ENCODE measurements at places on chromosomes 13 and 19.

DNA sequence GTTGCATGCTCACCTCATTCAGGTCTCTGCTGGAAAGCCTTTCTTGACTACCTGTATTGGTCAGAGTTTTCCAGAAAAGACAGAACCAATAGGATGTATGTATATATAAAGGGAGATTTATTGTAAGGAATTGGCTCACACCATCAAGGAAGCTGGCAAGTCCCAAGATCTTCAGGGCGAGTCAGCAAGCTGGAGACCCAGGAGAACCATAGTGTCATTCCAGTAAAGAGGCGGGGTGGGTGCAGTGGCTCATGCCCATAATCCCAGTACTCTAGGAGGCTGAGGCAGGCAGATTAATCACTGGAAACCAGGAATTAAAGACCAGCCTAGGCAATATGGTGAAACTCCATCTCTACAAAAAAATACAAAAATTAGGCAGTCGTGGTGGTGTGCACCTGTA, 30.4 kb upstream of the FARP1 start:
- DNase-seq: no peak

- no peak for DNase-seq
These were observed 8.6 kb downstream of the RGCC start for GRCh38 chr13:41465898-41466320.

DNA sequence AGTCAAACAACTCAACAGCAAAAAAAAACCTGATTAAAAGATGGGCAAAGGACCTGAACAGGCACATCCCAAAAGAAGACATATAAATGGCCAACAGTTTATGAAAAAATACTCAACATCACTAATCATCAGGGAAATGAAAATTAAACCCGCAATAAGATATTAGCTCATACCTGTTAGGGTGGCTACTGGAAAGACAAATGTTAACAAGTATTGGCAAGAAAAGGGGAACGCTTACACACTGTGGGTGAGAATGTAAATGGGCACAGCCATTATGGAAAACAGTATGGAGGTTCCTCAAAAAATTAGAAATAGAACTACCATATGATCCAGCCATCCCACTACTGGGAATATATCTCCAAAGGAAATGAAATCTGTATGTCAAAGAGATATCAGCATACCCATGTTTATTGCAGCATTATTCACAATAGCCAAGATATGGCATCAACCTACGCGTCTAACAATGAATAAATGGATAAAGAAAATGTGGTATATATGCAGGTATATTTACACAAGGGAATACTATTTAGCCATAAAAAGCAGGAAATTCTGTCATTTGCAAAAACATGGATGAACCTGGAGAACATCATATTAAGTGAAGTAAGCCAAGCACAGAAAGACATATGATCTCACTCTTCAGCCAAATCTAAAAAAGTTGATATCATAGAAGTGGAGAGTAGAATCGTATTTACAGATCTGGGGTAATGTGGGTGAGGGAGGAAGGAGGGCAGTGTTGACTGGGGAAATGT, 2.3 kb downstream of the ZNF780A start:
- no peak for DNase-seq

GRCh38 chr19:2254064-2254872, 1.9 kb downstream of the JSRP1 start:
- peak; percentile 47 for DNase-seq

DNA sequence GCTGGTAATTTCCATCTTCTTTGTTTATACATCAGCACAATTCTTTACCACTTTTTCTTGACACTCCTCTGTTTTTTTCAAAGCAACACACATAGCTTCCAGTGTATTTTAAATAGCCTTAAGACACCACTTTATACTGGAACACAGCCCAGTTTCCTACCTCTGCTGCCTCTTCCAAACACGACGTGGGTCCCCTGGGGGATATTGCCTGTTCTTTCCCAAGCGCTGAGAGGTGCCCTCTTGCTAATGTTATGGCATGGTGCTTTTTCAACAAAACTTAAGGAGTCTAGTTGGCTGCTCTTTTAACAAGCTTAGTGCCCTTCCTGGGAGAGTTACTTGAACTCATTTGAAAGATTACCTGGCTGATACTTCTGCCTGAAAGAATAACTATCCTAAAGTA, 112.7 kb downstream of the OLFM4 start:
- DNase-seq: no peak

DNA sequence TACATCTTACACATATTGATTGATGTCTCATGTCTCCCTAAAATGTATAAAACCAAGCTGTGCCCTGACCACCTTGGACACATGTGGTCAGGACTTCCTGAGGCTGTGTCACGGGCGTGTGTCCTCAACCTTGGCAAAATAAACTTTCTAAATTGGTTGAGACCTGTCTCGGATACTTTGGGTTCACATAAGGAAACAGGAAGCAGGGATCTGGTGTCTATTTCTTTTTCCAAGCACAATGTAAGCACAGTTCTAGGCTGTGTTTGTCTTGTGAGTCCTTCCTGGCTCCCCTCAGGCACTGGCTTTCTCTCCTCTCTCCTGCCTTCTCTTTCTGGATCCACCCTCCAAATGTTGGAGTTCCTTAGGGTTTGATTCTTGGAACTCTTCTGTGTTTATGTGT, 27.6 kb upstream of the TPT1 start:
- peak; percentile 19 for DNase-seq

DNA sequence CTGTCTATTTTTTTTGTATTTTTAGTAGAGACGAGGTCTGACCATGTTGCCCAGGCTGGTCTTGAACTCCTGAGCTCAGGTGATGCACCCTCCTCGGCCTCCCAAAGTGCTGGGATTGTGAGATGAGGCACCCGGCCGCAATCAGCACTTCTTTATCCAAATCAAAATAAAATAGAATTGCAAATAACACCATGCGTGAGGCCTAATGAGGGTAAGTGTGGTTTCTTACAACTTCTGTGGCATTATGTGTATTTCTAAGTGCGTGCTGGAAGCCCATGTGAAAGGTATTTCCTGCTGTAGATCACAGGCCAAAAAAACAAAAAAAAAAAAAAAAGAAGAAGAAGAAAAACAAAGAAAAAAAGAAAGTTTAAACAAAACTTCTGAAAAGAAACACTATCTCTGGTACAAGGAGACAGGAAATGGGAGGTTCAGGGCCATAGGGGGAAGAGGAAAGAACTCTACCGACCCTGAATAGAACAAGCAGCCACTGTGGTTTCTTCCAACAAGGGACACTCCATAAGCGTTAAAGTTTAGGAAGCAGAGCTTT, 3.0 kb upstream of the GRAMD1A start:
- no peak for DNase-seq

DNA sequence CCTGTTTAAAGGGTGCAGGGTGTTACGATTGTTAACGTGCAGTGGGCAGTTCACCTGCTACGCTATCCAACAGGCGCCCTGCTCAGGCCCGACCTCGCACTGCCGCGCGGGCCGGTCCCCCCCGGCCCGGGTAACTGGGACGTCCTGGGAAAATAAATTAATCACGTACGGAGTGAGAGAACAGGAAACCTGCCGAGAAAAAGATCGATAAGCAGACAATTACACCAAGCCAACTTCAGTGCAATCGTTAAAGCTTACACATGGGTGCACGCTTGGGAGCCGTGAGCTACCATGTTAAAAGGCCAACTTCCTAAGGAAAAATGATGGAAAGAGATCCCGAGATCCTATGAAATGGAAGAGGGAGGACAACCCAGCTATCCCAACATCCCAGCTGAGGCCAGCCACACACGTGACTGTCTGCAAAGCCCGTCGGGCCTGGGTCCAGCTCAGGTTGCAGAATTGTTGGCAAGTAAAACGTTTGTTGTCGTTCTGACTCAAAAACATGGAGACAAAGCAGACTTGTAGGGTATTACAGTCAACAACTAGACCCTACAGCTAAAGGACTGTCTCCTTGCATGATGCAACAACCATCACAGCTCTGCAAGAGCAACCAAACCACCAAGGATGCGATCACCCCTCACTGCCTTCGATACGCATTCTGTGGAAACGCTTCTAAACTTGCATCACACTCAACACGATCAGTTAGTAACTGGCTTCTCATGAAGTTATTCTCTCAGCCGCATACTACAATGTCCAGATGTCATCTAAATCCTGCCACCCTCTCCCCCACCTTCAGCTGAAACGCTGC, 741 bp upstream of the TUBGCP3 start:
- no peak for DNase-seq

DNA sequence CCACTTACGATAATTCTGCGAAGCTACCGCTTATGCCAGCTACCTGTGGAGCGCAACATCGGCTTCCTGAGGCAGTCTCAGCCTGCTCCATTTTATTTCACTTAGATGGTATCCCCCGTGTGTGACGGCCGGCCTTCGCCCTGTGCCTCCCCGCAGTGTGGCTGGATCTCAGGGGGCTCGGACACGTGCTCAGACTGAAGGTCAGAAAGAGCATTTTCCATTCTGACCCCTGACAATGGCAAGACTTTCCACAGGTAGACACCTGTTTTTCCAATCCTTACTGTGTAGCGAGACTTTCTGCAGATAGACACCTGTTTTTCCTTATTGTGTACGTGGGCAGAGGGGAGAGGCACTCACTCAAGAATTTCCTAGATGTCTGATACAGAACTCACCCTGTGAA, 52.7 kb downstream of the ATP11A start:
- DNase-seq: no peak

DNA sequence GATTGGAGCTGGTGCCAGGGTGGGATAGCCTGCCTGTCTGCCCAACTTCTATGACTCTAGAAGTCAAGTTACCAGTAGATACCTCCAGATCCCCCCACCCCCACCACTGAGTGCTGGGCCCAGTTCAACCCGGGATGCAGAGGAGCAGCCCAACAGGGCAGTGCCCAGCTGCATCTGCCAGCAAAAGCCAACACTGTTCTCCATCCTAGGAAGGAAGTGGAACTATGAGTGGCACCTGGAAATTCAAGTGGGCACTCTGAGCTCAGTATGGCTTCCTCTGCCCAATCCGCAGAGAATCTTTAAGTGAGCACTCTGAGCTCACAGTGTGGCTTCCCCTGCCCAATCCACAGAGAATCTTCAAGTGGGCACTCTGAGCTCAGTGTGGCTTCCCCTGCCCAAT, 14.2 kb downstream of the TUBGCP3 start:
- DNase-seq: no peak

DNA sequence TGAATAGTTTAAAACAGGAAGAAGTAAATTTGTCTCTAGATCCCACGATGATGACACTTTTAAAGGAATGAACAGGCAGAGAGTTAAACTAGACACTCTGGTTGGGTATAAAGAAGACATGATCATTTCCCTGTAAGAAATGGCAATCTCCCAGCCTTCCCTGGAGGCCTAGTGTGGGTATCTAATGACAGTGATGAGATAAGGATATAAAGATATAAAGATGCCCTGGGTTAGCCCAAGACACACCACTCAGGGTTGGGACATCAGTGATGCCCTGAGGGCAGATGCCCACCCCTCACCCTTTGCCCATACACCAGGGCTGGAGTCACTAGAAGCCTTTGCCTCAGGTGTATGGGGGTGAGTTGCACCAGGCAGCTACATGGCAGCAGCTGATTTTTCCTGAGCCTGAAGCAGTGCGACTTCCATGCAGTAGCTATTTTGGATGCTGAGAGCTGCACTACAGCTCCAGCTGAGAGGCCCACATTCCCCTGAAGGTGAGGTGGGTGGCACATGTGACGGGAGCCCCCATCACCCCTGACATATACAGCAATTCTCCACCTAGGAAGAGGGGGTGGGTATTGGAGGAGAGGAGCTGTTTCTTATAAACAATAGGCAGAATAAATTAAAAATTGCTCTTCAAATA, 177.5 kb downstream of the NDFIP2 start:
- no peak for DNase-seq

DNA sequence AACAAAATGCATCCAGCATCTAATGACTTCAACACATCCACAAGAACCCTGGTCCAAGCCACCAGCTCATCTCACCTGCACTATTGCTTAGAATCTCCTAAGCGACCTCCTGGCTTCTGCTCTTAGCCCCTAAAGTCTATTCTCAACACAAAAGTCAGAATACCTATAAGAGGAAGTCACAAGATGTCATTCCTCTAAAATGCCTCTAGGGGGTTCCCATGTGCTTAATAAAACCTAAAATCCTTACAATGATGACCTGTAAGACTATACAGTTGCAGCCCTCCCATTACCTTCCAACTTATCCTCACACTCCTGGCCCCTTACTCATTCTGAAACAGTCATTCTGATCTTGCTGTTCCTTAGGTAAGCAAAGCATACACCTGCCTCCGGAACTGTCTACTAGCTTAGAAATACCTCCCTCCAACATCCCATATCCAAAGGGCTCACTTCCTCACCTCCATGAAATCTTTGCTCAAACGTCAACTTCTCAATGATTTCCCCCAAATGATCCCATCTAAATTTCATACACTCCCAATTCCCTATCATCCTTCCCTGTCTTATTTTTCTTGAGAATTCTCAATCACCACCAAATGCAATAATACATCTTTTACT, 10.0 kb downstream of the ATP7B start:
- DNase-seq: peak; percentile 53

DNA sequence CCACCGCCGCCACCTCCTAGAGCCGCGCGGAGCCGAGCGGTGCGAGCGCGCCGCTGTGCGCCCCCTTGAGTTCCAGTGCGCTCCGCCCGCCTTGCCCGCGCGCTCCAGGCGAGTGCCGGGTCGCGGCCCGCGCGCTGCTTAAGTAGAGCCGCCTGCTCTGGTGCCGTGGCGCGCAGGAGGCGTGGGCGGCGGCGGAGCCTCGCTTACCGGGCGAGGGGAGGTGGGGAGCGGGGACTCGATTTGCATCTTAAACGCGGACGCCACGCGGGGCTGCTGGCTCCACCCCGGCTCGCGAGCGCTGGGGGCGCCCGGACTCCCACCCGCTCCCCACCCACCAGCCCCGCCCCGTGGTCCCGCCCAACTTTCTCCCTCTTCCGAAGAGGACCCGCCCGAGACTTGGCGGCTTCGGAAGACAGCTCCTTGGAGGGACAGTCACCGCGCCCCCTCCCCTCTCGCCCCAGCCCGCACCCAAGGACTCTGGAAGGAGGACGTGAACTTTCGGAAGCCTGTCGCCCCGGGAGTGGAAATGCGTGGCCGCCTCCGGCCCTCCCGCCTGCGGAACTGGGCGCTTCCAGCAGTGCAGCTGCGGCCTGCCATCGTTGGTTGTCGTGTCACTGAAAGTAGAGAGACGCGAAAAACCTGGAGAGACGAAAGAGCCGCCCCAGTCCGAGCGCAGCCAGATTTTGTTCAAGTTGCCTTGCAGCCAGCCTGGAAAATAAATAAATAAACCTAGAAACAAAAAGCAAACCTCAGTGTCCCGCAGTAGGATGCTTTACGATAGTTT, at the start of gene KCTD12:
KCTD12 (minus strand) TSS at position 114 of the 784 bp plus-strand sequence. CDS start 257 bp downstream, outside the sequence.
- DNase-seq: peak; percentile 70

- DNase-seq: peak; percentile 63
These were observed 163.4 kb upstream of the GPR12 start for GRCh38 chr13:26923824-26924605.

- no peak for DNase-seq
These were observed 11.4 kb upstream of the TCF3 start for GRCh38 chr19:1663852-1664251.

GRCh38 chr19:36605877-36606478, 865 bp downstream of the ZNF382 start:
- DNase-seq: no peak

- DNase-seq: no peak
These were observed 968 bp upstream of the KL start for GRCh38 chr13:33015241-33015668.

GRCh38 chr19:48556163-48556562, 4.2 kb downstream of the SULT2B1 start:
- peak; percentile 71 for DNase-seq

- no peak for DNase-seq
These were observed 4.9 kb downstream of the ACP4 start for GRCh38 chr19:50794876-50795663.

GRCh38 chr19:496112-496665, at the start of gene MADCAM1:
Gene MADCAM1 (plus strand): TSS chr19:496486. CDS start chr19:496500, 14 bp downstream.
- no peak for DNase-seq

All from EH (cell line).